ENCODE measurements at places on chromosomes 16 and 17.

DNA sequence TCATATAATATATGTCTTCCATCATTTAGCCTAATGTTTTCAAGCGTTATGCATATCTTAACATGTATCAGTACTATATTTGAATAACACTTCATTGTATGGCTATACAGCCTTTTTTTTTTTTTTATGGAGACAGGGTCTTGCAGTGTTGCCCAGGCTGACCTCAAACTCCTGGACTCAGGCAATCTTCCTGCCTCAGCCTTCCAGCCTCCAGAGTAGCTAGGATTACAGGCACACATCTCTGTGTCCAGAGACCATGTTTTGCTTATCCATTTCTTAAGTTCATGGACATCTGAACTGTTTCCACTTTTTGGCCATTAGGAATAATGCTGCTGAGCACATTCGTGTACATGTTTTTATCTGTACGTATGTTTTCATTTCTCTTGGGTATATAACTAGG is 7.8 kb downstream of the BPTF start:
- DNase-seq = no peak

DNA sequence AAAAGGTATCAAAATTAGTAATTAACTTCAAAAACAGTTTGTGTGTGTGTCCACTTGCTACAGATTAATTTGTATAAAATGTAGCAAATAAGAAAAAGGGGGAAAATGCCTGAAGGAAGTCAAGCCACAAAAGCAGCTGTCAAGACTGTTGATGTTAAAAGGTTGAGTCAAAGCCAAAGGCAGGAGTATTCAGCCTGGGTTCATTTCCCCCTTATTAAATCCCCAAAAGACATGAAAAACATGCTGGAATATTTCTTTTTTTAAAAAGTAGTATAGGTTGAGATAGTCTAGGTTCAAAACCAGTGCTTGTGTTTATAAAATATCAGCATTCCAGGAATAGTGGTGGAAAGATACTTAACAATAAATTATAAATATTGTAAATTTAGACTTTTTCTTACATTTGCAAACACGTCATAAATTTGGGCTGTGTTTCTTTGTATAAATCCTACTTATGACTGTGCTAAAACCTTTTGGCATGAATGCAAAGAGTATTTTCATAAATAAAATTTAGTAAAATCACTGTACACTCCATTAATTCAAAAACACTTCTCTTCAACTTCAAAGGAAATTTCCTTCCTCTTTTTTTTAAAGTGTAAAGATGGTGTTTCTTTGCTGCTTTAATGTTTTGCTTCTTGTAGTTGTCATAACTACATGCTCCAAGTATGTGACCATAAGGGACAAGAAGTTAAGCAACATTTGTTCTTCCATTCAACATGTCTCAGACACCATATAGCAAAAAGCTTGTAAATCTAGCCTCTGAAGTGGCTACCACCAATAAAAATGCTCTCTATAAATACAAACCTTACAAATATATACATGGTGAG is 72.0 kb downstream of the SKAP1 start:
- DNase-seq = no peak

DNA sequence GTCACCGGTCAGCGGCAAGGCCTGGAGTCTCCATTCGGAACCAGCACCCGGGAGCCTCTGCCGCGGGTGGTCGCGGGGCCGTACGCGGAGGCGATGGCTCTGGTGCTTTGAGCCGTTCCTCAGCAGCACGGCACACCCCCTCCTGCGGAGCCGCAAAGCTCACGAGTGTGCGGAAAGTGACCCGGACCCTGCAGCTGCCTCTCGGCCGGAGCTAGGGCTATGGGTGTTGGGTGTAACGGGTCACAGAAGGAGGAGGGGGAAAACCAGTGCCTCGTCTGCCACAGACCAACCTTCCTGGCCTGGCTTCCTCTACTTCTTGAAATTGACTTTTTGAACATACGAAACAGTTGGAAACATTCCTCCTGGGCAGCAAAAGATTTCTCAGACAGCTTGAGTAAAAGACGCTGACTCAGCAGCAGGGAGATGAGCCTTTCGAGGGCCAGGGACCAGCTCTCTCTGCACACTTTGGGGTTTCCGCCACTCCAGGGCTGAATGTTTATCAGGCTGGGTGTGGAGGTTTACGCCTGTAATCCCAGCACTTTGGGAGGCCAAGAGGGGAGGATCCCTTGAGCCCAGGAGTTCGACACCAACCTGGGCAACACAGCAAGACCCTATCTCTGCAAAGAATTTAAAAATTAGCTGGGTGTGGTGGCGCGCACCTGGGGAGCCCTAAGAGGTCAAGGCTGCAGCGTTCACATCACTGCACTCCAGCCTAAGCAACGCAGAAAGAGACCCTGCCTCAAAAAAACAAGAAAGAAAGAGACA is 26.4 kb upstream of the PITPNA start:
- DNase-seq = peak; percentile 43

DNA sequence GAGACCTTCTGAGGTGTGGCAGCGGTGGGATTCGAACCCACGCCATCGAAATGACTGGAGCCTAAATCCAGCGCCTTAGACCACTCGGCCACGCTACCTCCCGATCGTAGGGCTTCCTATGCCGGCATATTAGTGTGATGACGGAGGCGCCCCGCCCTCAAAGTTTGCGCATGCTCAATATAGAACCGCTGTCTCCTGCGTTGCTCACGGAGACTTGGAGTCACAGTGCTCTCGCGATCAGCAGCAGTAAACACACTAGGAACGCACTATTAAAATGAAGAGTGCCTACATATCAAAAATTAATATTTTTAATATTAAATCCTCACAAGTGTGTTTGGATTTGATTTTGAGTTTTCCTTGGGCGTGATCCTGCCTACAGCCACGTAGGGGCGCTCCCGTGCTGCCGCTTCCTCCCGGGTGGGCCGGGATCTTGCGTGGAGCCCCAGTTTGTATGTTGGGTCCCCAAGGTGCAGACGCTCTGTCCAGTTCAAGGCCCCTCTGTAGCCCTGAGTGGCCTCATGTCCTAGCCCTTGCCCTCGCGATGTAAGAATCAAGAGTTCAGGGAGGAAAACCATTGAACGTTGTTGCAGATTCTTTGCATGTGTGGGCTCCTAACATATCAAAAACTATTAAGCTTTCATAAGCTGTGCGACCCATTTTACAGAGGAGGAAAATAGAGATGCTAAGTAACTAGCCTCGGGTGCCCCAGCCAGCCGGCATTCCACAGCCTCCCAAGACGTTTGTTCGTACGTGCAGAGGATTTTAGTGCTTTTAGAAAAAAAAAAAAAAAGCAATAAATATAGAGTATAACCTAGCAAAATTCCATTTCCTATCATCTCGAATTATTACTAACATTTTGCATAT is 10.2 kb upstream of the EEF2K start:
- peak; percentile 92 for DNase-seq

- peak; percentile 38 for DNase-seq
These were observed 43.7 kb upstream of the TNRC6A start for GRCh38 chr16:24685539-24686432.

DNA sequence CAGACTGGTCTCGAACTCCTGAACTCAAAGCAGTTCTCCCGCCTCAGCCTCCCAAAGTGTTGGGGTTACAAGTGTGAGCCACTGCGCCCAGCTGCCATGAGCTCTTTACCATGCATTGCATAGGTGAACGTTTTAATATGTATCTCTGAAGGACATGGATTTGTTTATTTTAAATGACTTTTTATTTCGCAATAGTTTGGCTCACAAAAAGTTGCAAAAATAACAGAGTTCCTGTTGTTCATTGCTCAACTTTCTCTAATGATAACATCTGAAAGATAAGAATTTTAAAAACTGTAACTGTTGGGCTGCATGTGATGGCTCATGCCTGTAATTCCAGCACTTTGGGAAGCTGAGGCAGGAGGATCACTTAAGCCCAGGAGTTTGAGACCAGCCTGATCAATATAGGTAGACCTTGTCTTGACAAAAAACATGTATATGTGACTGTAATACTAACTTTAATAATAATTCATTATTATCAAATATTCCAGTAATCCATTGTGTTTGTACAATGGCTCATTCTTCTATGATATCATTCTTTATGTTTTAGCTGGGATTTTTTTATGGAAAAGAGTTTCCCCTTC is 80.1 kb downstream of the ABCC1 start:
- DNase-seq = peak; percentile 43

GRCh38 chr16:66474750-66475199 is 47.7 kb downstream of the BEAN1 start:
- DNase-seq = no peak

Measured in cardiac muscle cell (in vitro differentiated cells and primary cell).